NCI-H1694 (cell line): ENCODE measurements at places on chromosomes 1 and 21.
A peak's percentile ranks its signal among the peaks of the same experiment; 100 is the strongest.

- DNase-seq: no peak
Observed at GRCh38 chr1:216293683-216294082, 129.6 kb downstream of the USH2A start.

GRCh38 chr1:101410048-101410878 lies 173.4 kb downstream of the S1PR1 start:
- no peak for DNase-seq

- DNase-seq: no peak
Observed at GRCh38 chr1:52892424-52893215, 28.9 kb downstream of the ECHDC2 start.

DNA sequence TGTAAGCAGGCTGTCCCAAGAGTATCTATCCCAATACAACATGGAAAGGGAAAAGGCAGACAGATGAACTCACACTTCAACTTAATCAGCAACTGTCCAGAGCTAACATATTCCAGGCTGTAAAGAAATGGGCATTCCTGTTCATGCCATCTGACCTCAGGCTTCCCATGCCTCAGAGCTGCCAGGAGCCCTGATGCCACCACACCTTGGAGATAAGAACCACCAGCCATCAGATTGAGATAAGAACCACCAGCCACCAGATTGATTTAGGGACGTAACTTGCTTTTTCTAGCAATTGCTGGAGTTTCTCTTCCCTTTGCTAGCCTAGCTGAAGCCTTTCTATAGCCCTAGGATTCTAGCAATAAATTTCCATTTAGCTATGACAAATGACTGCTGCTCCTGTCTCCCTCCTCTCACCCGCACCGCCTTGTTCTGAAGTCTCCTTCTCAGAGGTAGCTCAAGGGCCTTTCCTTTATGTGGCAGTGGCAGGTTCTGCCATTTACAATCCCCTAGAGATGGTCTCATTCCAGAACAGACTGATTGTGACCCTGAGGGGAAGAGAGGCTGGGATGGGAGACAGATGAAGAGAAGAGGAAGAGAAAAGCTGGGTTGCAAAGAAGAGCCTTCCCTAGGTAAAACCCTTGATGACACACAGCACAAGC lies 88.0 kb upstream of the CTTNBP2NL start:
- no peak for DNase-seq

DNA sequence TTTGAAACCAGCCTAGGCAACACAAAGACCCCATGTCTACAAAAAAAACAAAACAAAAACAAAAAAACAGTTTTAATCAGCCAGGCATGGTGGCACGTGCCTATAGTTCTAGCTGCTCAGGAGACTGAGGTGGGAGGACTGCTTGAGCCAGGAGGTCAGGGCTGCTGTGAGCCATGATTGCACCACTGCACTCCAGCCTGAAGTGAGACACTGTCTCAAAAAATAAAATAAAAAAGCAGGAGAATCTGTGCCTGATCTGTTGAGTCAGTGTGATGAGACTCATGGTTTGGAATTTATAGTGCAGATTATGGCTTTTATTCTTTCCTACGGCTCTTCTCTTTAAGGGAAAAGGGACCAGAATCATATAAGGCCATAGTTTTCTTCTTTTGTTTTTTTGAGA lies 16.5 kb downstream of the TRIT1 start:
- no peak for DNase-seq

- DNase-seq: no peak
Observed at GRCh38 chr1:150018165-150018564, 7.6 kb upstream of the OTUD7B start.

DNA sequence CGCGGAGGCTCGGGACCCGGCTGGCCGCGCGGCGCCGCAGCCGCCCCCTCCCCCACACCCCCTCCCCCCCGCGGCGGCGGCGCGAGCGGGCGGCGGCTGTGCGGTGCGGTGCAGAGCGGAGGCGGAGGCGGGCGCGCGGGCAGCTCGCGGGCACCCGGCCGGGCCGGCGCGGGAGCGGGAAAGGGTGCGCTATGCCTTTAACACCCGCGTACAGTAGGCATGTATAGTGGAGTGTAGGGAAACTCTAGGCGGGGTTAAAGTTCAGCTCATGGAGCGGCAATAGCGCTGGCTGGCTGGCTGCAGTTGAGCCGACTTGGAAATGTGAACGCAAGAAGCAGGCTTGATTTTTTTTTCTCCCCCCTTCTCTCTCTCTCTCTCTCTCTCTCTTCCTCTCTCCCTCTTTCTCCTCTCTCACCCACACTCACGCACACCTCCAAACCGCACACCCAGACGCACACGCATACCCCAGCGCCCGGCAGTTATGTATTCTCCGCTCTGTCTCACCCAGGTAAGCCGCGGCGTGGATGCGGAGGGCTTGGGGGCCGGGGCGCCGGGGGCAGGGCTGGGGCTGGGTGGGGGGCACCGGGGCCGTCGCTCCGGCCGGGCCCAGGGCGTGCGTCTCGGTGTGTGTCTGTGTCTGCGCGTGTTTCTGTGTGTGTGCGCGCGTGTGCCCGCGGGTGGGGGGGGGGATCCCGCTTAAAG lies at the start of gene NFIA:
TSS of gene NFIA (plus strand) at position 251 of the 702 bp plus-strand sequence.
- peak; percentile 47 for DNase-seq

DNA sequence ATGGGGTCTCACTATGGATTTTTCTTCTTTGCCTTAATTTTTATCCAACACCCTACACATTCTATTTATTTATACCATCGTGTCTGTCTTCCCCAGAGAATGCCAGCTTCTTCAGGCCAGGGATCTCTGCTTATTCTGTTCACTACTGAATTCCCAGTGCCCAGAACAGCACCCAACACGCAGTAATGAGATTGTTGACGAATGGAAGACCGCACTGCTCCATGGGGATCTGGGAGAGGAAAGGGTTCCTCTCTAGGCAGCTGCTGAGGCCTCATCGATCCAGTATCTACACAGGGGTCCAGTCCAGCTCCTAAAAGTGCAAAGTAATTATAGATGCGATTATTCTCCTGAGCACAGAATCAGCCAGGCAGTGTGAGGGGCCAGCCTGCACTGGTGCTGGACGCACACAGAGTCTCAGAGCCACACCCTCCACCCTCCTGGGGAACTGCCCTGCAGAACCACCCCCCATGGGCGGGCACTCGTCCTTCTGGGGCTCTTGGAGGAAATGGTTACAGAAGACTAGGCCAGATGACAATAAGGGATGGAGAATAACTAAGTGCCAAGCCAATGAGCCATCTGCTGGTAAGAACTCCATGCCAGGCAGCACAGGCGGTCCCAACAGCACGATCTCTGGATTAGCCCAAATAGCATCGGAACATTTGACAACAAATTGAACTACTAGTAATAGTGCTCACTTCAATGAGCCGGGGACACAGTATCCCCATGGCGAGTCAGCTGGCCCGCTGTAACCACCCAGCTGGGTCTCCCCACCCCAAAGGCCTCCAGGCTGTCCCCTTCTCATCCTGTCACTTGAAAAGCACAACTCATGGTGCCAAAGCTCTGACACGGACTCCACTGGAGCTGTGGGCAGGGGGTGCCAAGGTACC lies 1.7 kb upstream of the PDE9A start:
- peak; percentile 57 for DNase-seq

DNA sequence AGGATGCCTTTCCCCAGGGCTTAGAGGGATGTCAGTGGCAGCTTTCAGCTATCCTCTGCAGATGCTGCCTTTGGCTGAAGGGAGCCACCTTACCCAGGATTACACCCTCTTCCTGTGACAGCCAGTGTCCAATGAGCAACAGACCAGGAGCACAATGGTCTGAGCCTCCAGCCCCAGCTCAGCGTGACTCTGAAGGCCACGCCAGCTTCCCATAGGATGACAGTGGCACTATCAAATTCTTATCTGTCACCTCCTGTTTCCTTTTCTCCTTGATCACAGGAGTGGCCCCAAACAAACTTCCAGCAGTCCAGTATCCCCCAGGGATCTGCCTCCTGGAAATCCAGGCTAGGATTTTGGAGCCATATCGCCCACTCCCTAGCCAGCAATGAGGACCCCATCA lies 226.9 kb downstream of the SETD4 start:
- no peak for DNase-seq

DNA sequence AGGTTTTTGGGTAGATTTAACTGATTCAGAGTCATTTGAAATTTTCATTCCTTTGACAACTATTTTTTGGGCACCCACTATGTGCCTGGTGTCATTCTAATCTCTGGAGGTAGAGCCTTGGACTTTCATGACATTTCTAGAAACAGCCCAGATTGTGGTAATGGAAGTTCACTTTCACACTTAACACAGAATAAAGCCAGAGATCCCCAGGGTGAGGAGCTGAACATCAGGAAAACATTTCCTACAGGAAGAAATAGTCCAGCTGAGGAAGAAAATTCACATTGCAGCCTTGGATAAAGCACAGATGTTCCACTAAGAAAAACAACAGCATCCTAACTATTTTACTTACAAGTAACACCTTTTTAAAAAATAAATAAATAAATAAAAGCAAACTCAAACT lies 102.4 kb upstream of the KRTAP19-8 start:
- DNase-seq: no peak

GRCh38 chr1:156076609-156077429 lies 5.4 kb downstream of the MEX3A start:
- DNase-seq: no peak

DNA sequence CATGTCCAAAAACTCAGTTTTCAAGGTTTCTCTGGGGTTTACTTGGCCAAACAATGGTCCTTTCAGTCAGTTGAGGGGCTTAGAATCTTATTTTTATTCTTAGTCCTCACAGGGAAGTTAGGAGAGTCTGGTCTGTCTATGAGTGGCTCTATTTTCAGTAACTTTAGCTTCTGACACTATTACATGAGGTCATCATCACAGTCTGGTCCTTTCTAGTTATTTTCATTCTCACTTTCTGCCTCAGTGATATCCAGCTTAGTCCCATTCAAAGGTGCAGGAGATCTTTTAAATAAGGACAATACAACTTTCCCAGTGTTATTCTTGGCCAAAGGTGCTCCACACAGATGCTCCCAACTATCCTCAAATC lies 30.0 kb upstream of the FGGY start:
- DNase-seq: no peak

GRCh38 chr1:167676916-167677848 lies 44.6 kb upstream of the MPZL1 start:
- DNase-seq: no peak

- DNase-seq: peak; percentile 15
Observed at GRCh38 chr1:223748773-223749733, 36.7 kb downstream of the CAPN2 start.

GRCh38 chr1:90798344-90798743 lies 81.2 kb upstream of the BARHL2 start:
- DNase-seq: no peak

DNA sequence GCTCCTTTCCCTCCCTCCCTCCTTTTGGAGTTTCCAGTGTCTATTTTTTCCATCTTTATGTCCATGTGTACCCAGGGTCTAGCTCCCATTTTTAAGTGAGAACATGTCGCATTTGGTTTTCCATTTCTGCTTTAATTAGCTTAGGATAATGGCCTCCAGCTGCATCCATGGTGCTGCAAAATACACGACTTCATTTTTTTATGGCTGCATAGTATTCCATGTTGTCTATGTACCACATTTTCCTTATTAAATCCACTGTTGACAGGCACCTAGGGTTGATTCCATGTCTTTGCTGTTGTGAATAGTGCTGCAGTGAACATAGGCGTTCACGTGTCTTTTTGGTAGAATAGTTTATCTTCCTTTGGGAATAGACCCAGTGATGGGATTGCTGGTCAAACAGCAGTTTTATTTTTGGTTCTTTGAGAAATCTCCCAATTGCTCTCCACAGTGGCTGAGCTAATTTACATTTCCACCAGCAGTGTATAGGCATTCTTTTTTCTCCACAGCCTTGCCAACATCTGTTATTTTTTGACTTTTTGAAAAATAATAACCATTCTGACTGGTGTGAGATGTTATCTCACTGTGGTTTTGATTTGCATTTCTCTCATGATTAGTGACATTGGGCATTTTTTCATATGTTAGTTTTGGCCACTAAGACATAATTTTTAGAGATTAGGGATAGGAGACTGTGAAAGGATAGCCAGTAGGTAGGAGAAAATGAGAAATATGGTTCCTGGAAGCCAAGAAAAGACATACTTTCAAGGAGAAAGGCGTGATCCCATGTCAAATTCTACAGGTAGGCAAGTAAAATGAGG lies 50.4 kb downstream of the ADAMTS1 start:
- no peak for DNase-seq

- DNase-seq: no peak
Observed at GRCh38 chr1:234556245-234556943, 53.6 kb downstream of the IRF2BP2 start.

DNA sequence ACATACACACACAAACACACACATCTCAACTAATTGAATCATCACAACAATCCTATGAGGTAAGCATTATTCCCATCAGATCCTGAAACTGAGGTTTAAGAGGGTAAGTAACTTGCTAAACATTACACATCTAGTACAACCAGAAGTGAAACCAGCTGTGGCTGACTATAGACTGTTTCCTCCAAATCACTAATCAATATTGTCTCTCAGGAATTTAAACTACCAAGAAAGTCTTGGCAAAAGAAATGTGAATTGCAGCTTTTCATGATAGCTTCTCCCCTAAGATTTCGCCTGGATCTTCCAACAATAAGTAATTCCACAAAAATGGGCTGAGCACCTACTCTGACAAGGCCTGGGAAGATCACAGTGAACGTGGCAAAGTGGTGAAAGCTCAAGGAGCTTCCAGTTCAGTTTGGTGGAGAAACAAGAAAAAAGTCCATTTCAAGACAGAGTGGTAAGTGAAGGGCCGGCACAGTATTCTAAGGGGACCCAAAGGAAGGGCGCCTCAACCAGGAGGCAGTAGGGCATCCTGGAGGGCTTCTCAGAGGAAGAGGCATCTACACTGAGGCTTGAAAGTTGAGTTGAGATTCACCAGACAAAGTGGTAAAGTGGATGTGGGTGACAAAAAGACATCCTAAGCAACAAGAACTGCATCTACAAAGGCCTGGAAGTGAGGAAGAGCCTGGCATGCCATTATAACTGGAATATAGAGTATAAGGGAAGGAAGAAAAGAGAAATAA lies 22.1 kb downstream of the LRRC52 start:
- no peak for DNase-seq

GRCh38 chr1:149848340-149849110 lies 50.8 kb upstream of the BOLA1 start:
- DNase-seq: no peak

GRCh38 chr1:24315391-24315790 lies 3.8 kb upstream of the GRHL3 start:
- DNase-seq: no peak

- DNase-seq: no peak
Observed at GRCh38 chr1:101259744-101260148, 22.9 kb downstream of the S1PR1 start.

GRCh38 chr1:156676820-156677615 lies at the start of gene NES:
Gene NES, minus strand, starts transcription at chr1:156677407. Its CDS starts 143 bp downstream, at chr1:156677264.
- DNase-seq: peak; percentile 42

- no peak for DNase-seq
Observed at GRCh38 chr1:50631161-50631560, 207.9 kb upstream of the DMRTA2 start.
